ENCODE measurements at places on chromosomes 7 and 10.

DNA sequence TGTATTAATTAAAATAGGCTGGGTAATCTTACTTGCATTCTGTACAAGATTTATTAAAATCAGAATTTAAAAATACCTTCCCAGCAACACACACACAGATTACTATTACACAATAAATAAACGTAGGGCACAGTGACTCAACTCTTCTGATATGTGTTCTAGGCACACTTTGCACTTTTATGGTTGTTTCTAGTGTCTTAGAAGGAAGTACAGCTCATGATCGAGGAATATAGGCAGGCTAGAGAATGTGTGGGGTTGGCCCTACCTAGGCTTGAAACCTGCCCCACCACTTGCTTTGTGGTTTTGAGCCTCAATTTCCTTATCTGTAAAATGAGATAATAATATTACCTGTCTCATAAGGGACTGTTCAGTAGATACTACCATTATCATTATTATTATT, 30.5 kb downstream of the ARMC3 start:
- peak; percentile 2 for DNase-seq

- DNase-seq, result no peak
Measured at GRCh38 chr7:92297736-92298135, 52.0 kb downstream of the ANKIB1 start.

GRCh38 chr7:149459540-149460452, 1.1 kb downstream of the ZNF777 start:
- peak; percentile 27 for DNase-seq

- peak; percentile 95 for DNase-seq
Measured at GRCh38 chr7:2019711-2020511, 212.8 kb downstream of the MAD1L1 start.

DNA sequence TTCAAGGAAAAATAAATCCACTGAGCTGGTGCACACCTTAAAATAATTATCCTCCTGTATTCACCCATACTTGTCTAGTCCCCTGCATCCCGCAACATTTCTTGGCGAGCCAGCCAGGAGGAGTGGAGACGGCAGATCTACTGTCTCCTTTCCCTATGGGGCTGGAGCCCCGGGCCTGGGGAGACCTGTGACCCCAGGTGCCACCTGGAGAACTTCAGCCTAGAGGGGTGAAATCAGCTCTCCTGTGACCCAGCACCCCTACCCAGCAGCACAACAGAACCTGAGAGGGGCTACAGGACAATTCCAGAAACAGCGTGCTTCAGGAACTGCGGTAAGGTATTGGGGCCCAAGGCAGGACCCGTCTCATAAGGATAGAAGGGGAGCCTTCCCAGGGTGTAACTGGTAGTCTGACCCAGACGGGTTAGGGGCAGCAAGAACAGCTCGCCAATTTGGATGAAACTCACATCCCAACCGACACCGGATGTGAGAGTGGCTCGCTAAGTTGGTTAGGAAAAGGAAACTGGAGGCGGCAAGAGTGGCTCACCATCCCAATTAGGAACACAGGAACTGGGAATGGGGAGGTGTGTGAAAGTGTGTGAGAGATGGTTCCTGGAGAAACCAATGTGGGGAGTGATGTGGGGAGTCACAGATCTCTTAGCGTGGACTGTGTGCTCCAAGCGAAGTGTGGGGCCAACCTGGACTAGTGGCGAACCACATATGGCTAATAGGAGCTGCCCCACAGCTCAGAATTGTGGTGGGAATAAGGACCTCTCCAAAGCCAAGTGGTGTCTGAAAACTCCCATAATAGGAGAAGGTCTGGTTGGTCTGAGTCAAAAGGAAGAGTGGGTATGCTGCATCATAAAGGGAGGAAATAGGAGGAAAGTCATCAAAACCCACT, 15.1 kb upstream of the DENND2A start:
- DNase-seq, result no peak

GRCh38 chr7:158795272-158795671, 34.0 kb downstream of the ESYT2 start:
- DNase-seq, result peak; percentile 31

DNA sequence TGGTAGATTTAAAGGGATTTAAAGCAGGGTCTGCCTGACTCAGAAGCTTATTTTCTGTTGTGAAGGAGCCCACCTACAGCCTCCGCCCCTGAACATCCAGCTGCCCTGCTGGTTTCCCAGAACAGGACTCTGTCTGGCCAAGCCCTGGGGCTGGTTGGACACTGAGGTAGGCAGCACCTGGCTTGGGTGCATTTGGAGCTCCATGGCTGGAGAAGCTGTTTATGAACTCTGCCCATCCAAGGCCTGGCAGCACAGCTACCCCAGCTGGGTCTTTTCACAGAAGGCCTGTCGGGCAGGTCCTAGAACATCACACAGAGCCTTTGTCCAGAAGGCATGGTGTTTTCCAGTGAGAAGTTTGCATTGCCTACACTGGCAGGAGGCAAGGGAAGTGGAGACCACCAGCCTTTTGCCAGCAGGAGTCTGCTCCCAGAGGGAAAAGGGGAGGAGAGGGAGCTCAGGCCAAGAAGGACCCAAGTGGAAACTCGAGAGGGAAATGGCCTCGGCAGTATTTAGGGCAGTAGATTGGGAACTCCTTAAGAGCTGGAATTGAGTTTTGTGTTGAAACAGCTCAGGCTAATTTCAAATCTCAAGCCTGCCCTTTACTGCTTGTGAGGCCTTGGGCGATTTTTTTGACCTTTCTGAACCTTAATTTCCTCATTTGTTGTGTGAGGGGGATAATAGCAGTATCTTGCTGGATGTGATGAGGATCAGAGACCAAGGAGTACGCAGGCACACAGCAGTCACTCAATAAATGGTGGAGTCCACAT, 12.3 kb upstream of the PDCD4 start:
- DNase-seq, result no peak

GRCh38 chr7:43650457-43651052, 67.6 kb downstream of the STK17A start:
- peak; percentile 97 for DNase-seq

DNA sequence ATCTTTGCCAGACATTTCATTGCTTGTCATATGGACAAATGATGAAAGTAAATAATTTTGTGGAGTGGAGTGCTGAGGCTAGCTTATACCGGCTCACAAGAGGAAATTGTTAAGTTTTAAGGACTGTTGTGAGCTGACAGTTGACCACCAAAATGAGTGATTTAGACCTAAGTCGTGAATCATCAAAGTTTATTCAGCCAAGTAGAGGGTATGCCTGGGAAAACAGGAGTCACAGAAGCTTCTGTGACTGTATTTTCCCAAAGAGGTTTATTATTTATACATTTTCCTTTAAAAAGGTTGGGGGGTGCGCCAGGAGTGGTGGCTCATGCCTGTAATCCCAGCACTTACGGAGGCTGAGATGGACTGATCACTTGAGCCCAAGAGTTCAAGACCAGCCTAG, 21.8 kb downstream of the MRPS24 start:
- DNase-seq, result peak; percentile 50
